Ovary (tissue), 10 donors: ENCODE measurements at places on chromosomes 7 and 10.

GRCh38 chr10:36224431-36224985 lies 582.4 kb upstream of the FZD8 start:
- DNase-seq = no peak

DNA sequence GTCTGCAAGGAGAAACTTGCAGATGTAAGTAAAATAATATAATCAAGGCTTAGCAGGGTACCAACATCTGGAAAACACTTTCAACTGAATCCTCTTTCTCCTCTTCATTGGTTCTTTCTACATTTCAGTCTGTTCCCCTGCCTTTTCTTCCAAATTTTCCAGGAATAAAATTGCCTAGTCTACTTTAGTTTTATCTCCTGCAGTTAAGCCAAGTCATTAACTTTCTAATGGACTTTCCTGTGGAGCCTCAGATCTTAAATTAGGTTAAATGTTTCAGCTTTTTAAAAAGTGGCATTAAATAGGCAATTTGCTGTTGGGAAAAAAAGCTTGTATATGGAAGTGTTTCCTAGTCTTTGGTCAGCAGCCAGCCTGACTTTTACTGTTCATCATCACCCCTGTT lies 70.8 kb downstream of the EEPD1 start:
- DNase-seq = no peak

GRCh38 chr7:78326876-78327275 lies 528.3 kb downstream of the PHTF2 start:
- DNase-seq = no peak

DNA sequence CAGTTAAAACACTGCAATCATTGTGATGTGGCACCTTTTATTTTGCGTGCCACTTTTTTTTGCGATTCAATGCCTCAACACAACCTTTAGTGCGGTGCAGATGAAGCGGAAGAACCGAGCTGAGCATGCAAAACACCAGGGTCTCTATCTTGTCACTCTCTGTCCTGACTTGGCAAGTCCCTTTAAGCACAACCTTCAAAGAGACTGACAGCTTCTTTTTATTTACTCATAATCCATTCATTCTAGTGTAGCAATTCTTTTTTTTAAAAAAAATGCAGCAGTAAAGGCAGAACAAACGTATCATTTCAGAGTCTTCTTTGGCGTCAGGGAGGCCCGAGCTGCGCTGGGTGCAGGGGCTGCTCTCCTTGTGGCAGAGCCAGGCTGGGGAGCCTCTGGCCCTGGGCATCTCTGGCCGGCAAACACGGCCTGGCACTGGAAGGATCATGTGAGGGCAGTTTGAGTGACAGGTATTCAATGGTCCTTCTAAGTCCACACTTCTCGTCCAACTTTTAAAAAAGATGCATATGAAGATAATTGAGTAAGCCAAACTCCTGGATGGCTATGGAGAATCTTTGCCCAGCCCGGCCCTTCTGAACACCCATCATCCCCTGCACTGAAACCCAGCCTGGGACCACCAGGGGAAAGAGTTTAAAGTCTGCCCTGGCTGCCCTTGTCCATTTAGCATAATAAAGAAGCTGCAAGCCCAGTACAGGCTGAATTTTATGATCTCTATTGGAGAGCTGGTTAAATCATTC lies 3.9 kb downstream of the PTF1A start:
- no peak for DNase-seq

GRCh38 chr10:15155978-15156656 lies 12.4 kb downstream of the NMT2 start:
- DNase-seq = no peak
